ENCODE measurements at places on chromosomes 3 and 15. TPM values are rescaled to one million over a fixed set of nuclear protein-coding genes. Genes with fewer than 3 reads are reported as not detected.

The CCR2 gene
- 2.7 TPM for total RNA-seq

The SERPINI1 gene
- total RNA-seq, result 15.7 TPM

DNA sequence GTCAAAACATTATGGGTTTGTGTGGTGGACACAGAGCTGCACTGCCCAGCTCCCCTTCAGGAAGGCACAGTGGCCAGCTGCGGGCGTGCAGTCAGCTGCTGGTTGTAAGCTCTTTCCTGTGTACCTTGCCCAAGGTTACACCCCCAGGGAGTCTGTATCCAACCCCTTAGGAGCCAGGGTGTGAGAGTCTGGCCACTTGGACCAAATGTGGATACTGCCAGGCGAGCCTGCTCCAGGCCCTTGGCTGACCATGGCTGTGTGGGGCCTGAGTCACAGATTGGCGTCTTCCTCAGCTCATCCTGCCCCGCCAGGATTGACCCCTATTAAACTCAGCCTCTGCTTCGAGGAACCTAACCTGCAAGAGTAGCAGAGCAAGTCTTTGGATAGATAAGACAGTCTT lies 56.9 kb downstream of the ABHD5 start:
- no peak for DNase-seq

- DNase-seq, result no peak
Observed at GRCh38 chr15:64807051-64807749, 18.2 kb downstream of the PIF1 start.

DNA sequence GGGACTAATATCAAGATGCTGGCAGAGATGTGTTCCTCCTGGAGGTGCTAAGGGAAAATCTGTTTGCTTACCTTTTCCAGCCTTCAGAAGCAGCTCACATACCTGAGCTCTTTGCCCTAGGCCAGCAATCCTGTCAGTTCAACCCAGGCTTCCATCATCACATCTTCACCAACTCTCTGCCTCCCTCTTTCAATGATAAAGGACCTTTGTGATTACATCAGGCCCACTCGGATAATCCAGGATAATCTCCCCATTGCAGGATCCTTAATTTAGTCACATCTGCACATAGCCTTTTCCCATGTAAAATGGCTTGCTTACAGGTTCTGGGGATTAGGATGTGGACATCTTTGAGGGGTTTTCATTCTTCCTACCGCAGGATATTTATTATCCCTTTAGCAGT lies 58.3 kb downstream of the NSUN3 start:
- no peak for DNase-seq

- DNase-seq, result no peak
Observed at GRCh38 chr3:181076558-181076957, 87.0 kb upstream of the DNAJC19 start.
